ENCODE measurements at places on chromosomes 16 and 17.

- DNase-seq, result no peak
Observed at GRCh38 chr17:79699386-79700036, 31.2 kb upstream of the ENPP7 start.

DNA sequence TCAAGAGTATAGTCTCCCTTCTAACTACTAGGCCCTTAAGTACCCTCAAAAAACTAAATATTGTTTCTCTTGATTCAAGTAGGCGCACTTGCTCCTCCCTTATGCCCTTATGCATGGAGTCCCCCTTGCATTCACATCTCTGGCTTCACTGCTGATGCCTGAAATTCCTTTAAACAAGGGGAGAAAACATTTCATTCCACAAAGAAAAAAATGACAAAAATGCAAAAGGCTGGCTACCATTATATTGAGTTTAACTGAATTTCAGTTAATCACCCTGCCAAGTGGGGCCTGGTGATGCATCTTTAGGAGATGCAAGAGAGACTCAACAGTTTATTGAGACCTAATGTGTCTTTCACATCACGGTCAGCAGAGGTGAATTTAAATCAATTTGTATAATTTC, 35.6 kb downstream of the CRLF3 start:
- no peak for DNase-seq

DNA sequence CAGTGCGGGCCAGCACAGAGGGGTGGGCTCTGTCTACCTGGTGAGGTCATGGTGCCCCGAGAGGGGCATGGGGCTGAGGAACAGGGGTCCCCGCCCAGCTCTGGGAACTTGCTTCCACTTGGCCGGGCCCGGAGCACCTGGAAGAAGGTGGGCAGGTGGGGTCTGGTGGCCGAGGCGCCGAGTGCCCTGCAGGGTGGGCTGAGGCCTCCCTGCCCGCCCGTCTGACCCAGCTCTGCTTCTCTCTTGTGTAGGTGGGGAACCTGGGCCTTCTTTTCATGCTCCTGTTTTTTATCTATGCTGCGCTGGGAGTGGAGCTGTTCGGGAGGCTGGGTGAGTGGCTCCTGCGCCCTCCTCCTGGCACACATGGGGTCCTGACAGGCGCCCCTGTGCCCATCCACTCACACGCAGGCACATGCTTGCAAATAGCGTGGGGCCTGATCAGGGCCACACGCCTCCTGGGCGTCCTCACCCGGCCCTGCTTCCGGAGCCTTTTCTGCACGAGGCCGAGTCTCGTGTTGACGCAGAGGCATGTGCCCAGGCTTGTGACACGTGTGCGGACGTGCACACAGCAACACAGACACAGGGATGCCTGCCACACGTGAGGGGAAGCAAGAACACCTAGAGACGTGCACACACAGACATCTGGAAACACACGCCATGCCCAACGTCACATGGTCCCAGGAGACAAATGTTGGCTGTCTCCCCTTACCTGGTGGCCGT, 8.2 kb downstream of the TPSG1 start:
- no peak for DNase-seq

- no peak for DNase-seq
Observed at GRCh38 chr16:11024333-11025053, 80.1 kb downstream of the CLEC16A start.

DNA sequence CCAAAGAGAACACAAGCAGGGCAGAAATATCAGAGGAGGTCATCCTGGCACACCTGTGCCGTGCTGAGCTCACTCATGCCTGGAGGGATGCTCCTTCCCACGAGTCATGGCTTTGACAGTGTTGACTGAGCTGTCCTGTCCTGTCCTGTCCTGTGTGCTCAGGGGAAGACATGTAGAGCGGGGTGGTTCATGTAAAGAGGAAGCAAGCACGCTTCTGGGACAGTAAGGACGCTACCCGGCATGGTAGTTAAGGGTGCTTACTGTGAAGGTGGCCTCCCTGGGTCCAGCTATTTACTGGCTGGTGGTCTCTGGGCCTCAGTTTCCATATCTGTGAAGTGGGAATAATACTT, 398 bp downstream of the LGALS9 start:
- no peak for DNase-seq

GRCh38 chr16:65837464-65837863, 529.0 kb upstream of the CDH5 start:
- DNase-seq, result no peak

GRCh38 chr17:81027591-81028505, 7.1 kb upstream of the BAIAP2 start:
- DNase-seq, result no peak

DNA sequence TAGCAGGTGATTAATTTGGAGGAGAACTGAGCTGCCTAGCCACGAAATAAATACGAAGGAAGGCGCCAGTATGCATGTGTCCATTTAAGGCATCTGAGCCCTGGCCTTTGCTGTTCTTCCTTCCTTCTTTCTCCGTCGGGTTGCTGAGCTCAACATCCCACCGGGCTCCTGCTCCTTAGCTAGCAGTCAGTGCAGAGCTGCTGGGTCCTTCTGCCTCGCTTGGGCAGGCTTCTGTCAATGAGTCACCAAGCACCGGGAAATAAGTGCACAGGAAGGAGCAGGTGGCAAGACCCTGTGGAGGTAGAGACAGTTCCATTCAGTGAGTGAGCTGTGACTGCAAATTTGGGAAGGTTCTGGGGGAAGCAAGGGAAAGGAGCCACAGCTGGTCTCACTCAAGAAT, 120.7 kb downstream of the CCDC182 start:
- no peak for DNase-seq

GRCh38 chr16:6510261-6510660, 822.4 kb upstream of the RBFOX1 start:
- DNase-seq, result no peak

- no peak for DNase-seq
Observed at GRCh38 chr17:27575912-27576252, 55.1 kb upstream of the LGALS9 start.

DNA sequence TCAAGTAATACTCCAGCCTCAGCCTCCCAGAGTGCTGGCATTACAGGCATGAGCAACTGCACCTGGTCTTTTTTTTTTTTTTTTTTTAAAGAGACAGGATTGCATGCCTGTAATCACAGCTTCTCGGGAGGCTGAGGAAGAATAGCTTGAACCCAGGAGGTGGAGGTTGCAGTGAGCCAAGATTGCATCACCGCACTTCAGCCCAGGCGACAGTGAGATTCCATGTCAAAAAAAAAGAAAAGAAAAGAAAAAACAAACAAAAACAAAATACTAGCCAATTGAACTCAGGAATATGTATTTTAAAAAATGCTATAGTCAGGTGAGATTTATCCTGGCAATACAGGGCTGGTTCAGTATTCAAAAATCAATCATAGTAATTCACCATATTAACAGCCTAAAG, 117.7 kb upstream of the TMEM97 start:
- DNase-seq, result no peak

GRCh38 chr17:68763562-68763961, 162.4 kb upstream of the FAM20A start:
- no peak for DNase-seq

DNA sequence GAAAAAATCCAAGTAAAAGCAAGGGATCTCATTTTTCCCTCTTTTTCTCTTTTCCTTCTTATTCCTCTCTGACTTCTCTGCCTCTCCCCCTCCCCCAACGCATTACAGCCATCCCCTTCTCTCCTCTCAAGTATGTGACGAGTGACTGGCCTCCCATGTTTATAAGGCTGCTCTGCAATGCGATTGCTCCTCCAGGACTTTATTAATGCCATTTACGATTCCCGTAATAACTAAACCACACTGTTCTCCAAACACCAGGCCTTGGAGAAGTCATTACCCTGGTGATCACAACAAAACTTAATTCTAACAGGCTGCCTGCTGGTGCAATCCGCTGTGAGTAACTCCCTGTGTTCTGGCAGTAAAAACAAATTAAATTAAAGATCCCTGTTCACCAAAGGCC, 88.8 kb downstream of the HS3ST3B1 start:
- DNase-seq, result no peak

- DNase-seq, result no peak
Observed at GRCh38 chr16:87201790-87202189, 115.4 kb downstream of the C16orf95 start.

GRCh38 chr17:73384926-73385325, 73.1 kb upstream of the CDC42EP4 start:
- DNase-seq, result no peak

- DNase-seq, result no peak
Observed at GRCh38 chr17:18877104-18877645, 19.2 kb downstream of the PRPSAP2 start.

- no peak for DNase-seq
Observed at GRCh38 chr16:888901-889570, 81.7 kb downstream of the LMF1 start.

- no peak for DNase-seq
Observed at GRCh38 chr16:4093495-4094126, 22.6 kb downstream of the ADCY9 start.

GRCh38 chr17:12094336-12094735, 73.7 kb downstream of the MAP2K4 start:
- DNase-seq, result no peak

DNA sequence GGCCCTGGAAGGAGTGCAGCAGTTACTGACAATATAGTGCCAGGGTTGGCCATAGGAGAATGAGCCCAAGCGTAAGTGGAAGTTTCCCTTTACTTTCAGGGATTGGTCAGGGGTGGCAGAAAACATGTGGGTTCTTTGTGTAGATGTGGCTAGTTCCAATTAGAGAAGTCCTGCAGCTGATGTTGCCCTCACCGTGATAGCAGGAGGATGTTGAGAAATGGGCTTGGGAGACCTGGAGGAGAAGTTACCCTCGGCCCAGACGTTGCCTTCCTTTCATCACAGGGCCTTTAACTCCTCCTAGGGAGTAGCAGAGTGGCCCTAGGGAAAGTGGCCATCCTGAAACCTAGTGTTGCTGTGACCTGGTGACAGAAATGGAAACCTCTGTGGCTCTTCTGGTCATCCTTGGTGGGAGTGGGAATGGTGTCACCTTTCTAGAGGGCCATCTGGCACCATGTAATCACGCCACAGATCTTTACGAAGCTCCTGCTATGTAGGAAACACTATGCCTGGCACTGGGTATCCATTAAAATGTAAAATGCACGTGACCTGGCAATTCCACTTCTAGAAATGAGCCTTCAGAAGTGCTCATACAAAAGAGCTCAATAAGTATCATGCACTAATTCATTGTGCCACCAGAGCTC, 6.7 kb downstream of the TMEM92 start:
- no peak for DNase-seq

DNA sequence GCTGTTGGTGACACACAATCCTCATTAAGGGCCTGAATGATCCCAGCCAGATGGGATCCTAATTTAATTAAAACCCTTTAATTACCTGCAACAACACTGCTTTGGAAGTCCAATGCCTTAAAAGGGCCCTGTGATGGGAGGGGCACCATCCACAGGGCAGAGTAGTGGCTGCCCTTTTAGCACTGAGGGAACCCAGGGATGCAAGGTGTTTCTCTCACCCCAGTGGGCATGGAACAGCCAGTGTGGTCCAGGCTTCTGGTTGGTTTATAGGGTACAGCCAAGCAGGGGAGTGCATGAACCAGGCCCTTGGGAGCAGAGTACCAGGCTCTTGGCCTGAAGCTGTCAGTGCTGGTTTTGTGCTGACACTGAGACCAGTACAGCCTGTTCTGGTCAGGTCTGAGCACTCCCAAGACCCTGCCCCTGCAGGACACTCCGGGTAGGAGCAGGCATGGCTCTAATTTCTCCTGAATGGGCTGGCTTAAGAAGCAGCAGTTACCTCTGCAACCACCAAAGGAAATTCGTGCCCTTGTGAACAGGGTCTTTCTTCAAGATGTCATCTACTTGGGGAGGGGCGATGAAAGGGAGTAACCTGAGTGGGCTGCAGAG, 9.9 kb downstream of the NXPH3 start:
- DNase-seq, result no peak

GRCh38 chr17:45228763-45229539, 7.3 kb downstream of the FMNL1 start:
- DNase-seq, result peak; percentile 40

DNA sequence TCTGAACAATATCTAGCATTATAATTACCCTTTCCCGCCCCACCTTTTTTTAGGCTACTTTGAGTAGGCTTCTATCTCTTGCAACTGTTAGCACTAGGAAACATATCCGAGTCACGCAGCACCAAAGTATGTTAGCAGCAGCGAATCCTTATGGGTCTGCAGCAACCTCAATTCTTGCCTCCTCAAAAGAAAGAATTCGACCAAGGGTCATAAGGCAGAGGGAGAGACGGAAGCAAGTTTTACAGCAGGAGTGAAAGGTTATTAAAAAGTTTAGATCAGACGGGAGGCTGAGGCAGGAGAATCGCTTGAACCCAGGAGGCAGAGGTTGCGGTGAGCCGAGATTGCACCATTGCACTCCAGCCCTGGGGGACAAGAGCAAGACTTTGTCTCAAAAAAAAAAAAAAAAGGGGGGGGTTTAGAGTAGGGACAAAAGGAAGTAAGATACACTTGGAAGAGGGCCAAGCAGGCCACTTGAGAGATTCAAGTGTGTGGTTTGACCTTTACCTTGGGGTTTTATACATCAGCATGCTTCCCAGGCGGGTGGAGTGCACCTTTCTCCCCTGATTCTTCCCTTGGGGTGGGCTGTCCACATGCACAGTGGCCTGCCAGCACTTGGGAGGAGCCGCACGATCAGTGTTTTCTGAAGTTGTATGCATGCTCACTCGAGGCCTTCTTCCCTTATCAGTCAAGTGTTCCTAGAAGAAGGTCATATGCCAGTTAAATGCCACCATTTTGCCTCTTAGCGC, 67.7 kb downstream of the HLF start:
- DNase-seq, result no peak

GRCh38 chr16:16989368-16989767, 481.4 kb downstream of the XYLT1 start:
- DNase-seq, result no peak

- DNase-seq, result no peak
Observed at GRCh38 chr16:80459331-80459777, 81.4 kb upstream of the DYNLRB2 start.

GRCh38 chr17:56910509-56911235, 3.2 kb downstream of the TRIM25 start:
- DNase-seq, result no peak

DNA sequence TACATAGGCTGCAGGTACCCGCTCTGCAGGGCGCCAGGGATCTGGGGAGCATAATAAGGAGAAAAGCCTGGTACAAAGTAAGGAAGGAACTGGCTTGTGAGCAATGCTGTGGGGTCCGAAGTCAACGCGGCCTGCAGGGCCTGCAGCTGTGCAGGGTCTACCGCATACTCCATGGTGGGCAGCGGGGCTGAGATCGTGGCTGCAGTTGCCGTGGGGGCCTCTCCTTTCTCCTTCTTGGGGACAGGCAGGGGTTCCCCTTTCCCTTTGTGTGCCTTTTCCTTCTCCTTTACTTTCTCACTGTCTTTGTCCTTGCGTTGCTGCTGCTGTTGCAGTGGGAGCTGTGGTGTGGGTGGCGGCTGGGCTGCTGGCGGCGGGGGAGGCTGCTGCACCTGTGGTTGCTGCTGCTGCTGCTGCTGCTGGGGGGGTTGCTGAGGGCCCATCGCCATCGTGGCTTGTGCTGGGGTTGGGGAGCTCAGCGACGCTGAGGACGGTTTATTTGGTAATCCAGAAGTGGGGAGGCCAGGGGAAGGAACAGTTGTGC, 259.6 kb downstream of the ZFHX3 start:
- DNase-seq, result no peak

DNA sequence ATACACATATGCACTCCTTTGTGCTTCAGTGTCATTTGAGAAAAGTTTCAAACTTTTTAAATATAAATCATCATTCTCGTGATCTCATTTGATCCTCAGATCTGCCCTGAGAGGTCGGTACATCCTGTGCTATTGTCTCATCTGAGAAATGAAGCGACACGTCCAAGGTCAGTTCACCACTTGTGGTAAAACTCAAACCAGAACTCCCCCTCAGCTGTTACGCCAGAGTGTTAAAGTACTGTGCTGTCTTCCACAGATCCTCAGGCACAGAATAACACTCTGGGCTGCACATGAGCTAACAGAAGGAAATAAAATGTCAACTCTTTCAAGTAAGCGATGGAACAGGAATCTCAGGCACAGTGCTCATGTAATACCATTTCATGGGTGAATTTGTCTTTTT, 31.4 kb downstream of the ANKFN1 start:
- DNase-seq, result no peak

Measured in activated naive CD4-positive, alpha-beta T cell (primary cell).